ELF-1 (cell line): ENCODE measurements at places on chromosomes 1 and 21.

DNA sequence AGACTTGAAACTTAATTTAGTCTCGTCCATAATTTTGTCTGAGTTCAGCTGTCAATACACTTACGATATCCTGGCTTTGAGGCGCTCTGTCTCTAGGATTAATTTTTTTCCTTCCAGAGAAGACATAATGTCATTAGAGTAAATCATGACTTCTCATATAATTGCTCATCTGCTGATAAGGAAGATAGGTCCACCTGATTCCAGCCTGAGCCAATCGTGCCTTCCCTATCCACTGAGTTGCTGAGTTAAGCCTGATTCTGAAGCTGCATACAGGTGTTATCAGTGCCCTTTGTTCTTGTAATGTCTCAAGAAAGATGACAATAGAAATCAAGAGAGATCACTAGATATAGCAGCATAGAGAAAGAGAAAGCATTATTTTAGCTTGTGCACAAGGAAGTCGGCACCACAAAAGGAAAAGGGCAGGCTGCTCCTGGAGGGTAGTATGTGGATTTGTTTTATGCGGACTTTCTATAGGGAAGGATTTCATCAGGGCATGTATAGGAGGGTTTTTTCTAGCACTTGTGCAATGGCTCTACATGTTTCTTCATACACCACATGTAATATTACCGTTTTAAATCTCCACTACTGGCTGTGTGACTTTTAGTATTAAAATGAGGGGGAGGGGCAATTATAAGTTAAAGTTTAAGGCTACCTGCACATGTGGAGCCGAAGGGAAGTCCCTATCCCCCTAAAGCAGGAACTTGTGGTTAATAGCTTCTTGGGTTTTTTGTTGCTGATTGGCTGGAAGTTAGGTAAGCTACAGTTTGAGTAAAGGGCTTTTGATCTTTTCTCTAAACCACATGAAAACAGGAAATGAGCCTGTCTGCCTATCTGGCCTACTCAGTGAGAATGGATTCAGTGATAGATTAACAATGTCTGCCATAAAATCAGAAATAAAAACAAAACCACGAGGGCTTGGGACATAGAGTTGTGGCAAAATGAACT lies 133.4 kb downstream of the PLPPR5 start:
- no peak for DNase-seq

DNA sequence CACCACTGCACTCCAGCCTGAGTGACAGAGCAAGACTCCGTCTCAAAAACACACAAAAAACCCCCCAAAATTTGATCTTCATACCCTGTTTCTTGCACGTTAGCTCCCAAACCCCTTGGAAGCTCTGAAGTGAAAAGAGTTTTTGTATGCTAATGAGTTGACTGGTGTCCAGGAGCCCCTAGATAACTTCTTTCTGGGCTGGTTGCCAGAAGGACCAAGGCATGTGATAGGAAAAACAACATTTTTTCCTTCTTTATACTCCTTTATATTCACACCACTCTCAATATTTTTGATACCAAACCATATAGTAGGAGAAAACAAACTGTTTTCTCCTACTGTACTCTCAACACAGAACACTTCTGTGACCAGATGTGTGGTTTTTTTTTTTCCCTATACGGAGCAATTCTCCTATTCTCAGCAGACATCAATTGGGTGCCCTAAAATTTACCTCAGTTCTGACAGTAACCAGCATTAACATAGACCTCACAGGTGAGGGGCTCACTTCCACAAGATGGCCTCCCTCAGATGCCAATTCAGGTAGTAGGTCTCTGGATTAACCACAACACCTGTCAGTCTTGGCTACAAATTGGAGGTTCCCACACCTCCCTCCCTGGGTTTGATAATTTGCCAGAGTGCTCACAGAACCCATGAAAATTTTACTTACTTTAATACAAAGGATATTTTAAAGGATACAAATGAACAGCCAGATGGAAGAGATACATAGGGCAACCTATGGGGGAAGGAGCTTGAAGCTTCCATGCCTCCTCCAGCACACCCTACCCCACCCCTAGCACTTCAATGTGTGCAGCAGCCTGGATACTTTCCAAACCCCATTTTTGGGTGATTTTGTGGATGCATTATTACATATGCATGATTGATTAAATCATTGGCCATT lies 25.6 kb downstream of the ZYG11B start:
- DNase-seq, result no peak

DNA sequence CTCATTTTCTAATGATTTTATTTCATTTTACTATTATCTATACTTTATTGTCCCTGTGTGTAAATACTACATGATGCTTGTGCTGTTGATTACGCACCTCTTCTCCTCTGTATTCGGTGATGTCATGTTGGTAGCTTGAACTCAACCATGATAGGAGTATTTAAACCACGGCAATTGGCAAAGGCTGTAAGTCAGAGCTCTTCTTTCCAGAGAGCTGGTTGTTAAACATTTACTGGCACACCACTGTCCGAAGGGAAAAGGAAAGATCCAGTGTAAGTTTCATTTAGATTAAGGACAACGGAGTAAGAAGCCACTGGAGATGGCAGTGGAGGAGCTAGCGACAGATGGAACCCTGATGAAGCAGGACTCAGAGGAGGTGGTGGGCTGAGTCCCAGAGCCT lies 93.4 kb upstream of the KCNE2 start:
- DNase-seq, result no peak

- no peak for DNase-seq
These were observed 40.5 kb upstream of the TARBP1 start for GRCh38 chr1:234519506-234519905.

DNA sequence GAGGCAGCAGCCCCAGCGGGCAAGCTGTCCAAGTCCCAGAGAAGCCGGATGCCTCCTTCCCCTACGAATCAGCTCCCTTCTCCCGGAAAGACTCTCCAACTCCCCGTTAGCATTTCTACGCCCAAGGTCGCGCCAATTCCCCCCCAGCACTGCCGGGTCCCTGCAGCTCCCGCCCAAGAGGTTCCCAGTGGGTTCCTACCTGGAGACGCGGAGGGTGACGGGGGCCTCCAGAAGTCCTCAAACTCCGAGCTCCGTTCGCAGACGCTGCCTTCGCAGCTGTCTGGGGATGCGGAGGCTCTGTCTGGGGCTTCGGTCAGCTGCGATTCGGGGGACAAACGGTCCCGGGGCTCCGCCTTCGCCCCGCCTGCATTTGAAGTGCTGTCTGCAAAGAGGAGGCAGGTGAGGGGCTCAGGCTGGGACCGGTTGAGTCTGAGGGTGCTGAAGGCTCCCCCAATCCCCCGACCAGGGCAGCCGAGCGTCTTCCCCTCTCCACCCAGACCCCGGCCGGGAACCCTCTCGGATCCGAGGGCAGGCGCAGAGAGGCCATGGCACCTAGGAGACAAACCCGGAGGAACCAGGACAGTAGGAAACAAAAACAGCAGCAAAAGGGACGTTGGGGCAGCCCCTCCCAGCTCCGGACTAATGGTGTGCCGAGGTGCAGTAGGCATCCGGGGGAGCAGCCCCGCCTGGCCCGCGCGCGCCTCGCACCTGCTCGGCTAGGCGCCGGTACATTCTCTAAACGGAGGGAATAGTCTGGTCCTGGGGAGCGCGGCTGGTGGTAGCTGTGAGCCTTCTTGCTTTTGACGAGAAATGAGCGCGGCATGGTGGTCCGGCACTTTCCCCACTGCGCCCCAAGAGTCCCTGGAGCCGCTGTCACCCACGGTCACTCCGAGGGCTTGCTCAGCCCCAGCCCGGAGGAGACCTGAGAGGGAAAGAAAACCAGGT lies 3.8 kb downstream of the GFI1 start:
- DNase-seq, result peak; percentile 56

DNA sequence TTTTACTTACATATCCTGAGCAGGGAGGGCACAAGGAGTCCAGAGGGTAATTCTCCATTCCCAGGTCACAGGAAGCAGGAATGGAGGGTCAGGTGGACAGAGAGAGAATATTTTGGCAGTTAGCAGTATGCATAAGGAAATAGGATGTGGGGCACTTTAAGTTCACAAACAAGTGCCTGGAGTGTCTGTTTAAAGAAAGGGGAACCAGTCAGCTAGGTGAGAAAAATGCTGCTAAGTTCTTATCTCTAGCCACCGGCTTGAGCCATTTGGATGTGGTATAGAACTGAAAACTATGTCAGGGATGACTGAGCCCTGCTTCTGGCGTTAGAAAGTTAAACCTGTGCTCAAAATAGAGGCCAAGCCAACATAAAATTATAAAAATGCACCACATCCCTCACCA lies 739.7 kb upstream of the NCAM2 start:
- DNase-seq, result no peak

GRCh38 chr1:47409311-47410067 lies 6.6 kb upstream of the FOXE3 start:
- DNase-seq, result peak; percentile 97

DNA sequence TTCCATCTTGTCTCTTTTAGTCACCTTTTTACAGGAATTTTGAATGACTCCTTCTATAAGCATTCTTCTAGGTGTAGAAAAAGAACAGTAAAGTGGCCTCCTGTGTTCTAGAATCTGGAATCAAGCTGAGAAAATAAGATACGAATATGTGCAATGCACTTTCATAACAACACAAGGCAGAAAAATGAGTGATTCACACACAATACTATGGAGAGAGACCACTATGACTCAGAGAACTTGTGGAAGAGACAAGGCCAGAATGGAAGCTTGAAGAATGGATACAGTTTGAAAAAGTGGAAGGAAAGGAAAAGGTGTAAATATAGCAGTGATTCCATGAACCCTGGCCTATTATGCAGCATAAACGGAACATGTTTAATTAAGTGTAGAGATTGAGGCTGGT lies 57.1 kb upstream of the SAMSN1 start:
- no peak for DNase-seq

GRCh38 chr21:29018540-29018939 lies 609 bp downstream of the RWDD2B start:
- DNase-seq, result peak; percentile 6

DNA sequence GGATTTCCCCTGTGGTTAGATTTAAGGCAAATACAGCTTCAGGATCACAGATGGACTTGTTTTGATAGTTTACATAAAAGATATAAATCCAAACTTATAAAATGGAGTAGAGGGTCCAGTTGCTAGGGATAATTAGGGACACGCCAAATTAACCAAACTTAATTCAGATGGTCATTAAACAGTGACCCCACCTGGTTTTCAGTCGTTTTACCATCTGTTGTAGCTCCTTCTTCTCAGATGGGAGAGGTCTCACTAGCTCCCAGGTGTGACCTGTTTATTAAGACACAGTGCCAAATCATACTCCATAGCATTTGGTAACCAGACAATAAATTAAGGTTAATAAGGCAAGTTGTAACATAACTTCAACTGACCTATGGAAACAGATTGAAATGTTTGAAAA lies 8.1 kb upstream of the GADD45A start:
- no peak for DNase-seq

GRCh38 chr1:151371370-151372057 lies 991 bp downstream of the SELENBP1 start:
- no peak for DNase-seq

GRCh38 chr1:185444676-185445075 lies 127.6 kb upstream of the IVNS1ABP start:
- no peak for DNase-seq

- DNase-seq, result no peak
These were observed 367.6 kb downstream of the HLX start for GRCh38 chr1:221246628-221247415.

DNA sequence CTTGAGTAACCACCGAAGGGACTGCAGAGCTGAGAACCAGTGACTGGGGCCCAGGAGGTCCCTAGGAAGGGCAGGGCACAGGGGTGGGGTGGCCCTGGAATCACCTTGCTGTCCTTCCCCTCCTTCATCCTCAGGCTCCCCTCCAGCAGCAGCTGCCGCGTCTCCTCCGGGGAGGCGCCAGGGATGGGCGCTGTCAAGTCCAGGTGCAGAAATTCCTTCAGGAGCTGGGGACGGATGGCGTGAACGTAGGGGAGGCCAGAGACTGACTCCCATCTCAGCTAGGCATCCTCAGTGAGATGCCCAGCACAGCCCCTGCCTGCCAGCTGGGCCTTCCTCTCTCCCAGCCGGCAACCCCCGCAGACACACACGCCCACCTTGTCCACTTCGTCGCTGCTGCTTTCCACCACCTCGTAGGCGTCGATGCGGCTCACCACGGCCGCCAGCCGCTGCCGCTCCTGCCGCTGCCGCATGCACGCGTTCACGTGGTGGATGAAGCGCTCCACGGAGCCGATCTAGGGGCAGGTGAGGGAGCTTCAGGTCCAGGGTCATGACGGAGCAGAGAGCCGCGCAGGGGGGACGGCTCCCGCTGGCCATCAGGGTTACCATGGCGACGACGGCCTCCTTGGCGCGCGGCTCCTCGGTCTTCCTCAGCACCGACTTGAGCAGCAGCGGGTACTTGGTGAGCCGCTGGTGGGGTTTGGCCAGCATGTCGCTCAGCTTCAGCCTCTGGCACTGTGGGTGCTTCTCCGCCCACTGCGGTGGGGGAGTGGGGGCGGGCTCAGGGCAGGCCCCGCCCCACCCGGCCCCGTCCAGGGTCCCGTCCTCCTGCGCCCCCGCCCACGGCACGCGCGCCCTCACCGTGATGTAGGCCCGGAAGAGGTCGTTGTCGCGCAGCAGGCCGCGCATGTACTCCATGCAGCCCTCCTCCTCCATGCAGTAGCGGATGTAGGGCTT lies 4.4 kb upstream of the TNFRSF25 start:
- peak; percentile 53 for DNase-seq

DNA sequence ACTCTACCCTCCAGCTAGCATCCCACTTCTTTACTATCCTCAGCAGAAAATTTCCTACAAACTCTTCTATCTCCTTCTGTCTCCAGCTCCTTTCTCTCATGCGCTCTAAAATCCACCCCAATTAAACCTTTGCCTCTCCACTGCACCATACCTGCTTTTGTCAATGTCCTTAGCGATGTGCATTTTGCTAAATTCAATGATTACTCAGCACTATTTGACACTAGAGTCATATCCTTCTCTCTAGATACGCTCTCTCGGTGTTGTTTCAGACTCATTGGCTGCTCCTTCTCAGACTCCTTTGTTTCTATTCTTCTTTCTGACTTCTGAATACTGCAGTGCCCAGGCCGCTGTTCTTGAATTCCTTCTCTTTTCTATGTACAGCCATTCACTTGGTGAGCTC lies 144.2 kb downstream of the HLX start:
- DNase-seq, result no peak

GRCh38 chr21:36981049-36981391 lies 14.6 kb upstream of the HLCS start:
- DNase-seq, result no peak
